ENCODE measurements at places on chromosomes 5 and 9.

GRCh38 chr5:163772644-163773043, 267.2 kb downstream of the MAT2B start:
- DNase-seq = no peak

- peak; percentile 86 for DNase-seq
These were observed 2.5 kb downstream of the FIBCD1 start for GRCh38 chr9:130936285-130937117.

DNA sequence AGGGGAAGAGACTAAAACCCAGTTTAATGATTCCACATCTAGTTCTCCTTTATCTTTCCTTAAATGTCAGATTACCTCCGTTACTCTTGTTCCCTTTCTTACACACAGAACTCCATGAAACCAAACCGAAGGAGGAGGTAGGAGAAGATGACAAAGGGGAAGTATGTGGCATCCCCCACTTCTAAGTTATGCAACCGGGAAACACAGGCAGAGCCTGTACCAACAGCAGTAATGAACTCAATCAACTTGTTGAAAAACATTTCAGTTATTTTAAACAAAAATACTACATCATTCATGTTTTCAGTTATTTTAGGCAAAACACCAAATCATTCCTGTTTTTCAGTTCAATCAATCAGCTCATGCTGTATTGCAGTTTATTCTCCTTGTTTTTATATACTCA, 101.8 kb downstream of the PCSK1 start:
- peak; percentile 40 for DNase-seq

GRCh38 chr5:67160985-67161384, 35.6 kb downstream of the CD180 start:
- DNase-seq = peak; percentile 65

DNA sequence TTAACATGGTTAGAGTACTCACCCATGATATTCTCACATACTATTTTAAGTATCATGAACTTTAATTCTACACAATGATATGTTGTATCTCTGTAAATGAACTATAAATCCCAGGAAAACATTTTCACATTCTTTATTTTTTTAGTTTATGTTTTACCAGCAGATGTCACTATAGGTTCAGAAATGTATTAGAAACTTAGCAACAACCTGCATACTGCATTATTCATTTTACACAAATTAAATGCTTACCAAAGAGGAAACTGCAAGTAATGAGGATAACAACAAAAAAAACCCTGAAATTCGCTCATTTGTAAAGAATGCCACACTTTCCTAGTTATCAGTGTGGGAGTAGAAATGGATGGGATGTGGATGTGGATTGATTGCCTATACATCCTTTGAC, 217.5 kb upstream of the OTULINL start:
- no peak for DNase-seq

DNA sequence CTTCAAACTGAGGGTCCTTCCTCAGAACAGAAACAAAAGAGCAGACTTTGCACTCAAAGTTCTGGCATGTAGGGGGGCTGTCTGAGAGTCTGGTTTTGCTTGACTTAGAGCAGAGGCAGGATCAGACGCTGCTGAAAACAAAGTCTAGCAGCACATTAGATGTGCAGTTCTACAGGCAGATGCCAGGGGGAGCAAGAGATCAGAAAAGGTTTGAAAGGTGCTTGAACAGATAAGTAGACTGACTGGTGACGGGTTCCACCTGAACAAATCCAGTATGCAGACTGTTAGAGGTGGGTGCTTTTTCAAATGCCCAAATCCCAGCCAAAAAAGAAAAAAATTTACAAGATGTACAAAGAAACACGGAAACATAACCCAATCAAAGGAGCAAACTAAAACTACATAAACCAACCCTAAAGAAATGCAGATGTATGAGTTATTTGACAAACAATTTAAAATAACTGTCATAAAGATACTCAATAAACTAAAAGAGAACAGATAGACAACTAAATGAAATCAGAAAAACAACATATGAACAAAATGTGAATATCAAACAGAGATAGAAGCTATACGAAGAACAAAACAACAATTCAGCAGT, 194.7 kb upstream of the FREM1 start:
- DNase-seq = peak; percentile 29

GRCh38 chr9:137254624-137255447, at the start of gene NELFB:
NELFB (plus strand) TSS chr9:137255327.
- DNase-seq = peak; percentile 86

DNA sequence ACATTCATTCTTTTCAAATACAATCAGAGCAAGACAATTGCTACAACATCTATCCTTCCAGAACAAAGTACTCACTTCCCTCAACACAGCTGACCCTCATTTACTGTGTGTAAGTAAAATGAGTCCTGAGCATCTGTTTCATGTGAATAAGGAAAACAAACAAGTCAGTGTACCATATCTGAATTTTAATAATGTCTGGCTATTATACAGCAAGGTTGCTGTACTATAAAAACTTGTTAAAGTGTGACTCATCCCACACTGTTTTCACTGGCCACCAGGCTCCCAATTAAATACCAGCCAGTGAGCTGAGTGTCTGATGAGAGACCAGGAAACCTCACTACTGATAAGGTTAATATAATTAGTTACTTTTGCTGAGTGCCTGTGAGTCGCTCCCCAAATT, 339.8 kb downstream of the AGTPBP1 start:
- DNase-seq = peak; percentile 34

- no peak for DNase-seq
These were observed 5.8 kb upstream of the GPSM1 start for GRCh38 chr9:136321561-136321960.

DNA sequence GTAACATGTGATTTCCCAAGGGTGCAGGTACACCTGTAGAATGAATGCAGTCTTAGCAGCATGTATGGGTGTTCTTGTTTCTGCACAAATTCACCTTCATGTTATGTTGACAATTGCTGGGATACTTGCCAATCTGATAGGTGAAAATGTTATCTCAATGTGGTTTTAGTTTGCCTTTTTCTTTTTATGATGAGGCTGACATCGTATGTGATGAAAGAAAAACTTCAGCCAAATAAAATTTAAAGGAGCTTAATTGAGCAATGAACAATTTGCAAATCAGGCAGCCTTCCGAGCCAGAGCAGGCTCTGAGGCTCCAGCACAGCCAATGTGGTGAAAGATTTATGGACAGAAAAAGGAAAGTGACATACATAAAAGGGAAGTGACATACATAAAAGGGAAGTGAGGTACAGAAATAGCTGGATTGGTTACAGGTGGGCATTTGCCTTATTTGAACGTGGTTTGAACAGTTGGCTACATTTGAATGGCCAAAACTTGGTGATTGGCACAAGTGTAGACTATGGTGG, 10.5 kb downstream of the TAL2 start:
- no peak for DNase-seq
